ENCODE measurements at places on chromosomes 6 and 20.

- no peak for DNase-seq
These were observed 1.3 kb downstream of the DUSP15 start for GRCh38 chr20:31868853-31869672.

- no peak for DNase-seq
These were observed 49.6 kb upstream of the SLC22A1 start for GRCh38 chr6:160071805-160072690.

DNA sequence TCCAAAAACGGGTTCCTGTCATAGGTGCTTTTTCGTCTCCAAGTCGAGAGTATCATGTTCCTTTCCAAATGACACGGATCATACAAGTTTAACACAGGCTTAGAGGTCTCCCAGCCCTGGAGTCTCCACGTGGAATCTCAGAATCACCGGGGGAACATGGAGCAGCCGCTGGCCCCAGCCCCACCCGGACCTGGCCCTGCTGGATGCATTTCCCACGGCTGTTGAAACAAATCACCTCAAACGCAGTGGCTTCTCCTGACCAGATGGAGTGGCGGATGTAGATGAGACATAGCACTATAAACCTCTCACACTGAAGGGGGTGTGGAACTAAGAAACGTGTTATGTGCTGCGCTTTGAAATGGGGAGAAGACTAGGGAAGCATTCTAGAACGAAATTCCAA, 70.0 kb upstream of the FRMD1 start:
- no peak for DNase-seq

- no peak for DNase-seq
These were observed 63.0 kb upstream of the TOP1 start for GRCh38 chr20:40965671-40966070.

DNA sequence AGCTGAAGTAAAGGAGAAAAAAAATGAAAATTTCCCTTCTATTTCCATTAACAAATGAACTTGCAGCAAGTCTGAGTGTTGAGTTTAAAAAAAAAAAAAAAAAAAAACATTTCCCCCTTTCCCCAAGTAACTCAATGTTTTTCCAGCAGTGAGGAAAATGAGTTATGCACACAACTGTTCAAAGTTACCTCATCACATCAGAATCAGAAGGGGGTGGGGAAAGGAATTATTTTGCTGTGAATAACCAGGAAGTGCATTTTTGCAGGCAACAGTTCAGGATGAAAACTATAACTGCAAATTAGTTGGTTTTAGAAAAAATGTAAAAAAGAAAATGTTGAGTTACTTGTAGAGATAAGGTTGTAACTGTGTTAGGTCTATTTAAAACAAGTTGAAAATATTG, 568.9 kb upstream of the CITED2 start:
- no peak for DNase-seq

- no peak for DNase-seq
These were observed 6.1 kb upstream of the IFT52 start for GRCh38 chr20:43584448-43585136.

- DNase-seq, result no peak
These were observed 9.0 kb downstream of the ADA start for GRCh38 chr20:44642203-44643153.
